ENCODE measurements at places on chromosomes 13 and 19.
A peak's percentile ranks its signal among the peaks of the same experiment; 100 is the strongest.

- DNase-seq: peak; percentile 25
Measured at GRCh38 chr13:111114362-111115060, 599 bp upstream of the ARHGEF7 start.

DNA sequence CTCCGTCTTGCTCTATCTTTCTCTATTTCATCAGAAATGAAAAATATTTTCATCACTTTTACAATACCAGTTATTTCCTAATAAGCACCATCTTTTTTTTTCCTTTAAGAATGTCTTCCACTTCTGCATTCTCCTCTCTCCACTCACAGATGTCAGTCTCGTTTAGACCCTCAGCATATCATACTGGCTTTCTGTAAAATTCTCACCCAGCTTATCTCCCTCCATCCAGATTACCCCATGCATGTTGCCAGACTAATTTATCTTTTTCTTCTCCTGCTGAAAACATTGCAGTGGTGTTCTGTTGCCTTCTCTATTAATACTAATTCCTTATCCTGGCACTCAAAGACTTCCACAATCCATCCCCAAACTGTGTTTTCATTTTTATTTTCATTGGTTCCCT, 513.8 kb upstream of the KLF12 start:
- no peak for DNase-seq

DNA sequence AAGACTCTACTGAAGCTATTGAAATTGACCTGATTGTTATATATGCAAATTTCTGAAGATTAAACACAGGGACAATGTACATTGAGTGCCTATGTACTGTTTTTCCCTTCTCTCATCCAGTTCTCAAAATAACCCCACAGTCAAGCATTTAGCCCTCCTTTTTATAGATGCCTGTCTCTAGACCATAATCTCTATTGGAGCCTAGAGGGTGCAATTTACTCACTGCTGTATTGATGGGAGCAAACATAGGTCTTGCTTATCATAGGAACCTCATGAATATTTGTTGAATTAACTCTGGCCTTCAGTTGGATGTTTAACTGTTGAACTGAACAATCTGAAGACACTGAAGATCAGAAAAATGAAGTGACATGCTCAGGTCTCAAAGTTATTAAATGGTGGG, 183.0 kb downstream of the RFC3 start:
- no peak for DNase-seq

GRCh38 chr13:60662595-60662994, 265.6 kb downstream of the TDRD3 start:
- DNase-seq: no peak

DNA sequence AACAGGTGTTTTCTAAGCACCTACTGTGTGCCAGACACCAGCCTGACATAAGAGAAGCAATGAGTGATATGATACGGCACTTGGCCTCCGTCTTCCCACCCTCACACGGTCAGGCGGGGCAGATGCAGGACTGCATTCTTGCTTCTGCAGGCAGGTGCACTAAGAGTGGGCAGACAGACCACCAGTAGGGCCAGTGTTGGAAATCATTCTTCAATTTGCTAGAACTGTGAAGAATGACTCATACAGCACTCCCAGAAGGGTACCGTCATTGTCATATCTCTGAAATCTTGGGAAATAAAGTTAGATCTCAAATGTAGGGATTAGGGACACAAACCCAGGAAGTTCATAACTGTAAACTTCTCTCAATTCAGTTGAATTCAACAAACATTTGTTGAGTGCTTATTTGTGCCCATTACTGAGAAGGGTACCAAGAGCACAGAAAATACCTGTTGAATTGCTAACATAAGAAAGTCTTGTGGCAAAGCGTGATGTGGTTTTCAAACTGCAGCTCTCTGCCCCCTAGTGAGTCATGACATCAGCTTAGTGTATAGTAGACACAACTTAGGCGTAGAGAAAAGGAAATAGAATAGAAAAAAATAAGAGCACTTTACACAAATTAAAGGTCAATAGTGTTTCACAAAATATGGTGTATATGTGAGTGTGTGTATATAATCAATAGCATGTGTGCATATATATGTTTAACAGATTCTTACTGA, 76.1 kb downstream of the TEX26 start:
- DNase-seq: no peak

GRCh38 chr13:91704398-91704797, 306.0 kb downstream of the GPC5 start:
- DNase-seq: no peak

DNA sequence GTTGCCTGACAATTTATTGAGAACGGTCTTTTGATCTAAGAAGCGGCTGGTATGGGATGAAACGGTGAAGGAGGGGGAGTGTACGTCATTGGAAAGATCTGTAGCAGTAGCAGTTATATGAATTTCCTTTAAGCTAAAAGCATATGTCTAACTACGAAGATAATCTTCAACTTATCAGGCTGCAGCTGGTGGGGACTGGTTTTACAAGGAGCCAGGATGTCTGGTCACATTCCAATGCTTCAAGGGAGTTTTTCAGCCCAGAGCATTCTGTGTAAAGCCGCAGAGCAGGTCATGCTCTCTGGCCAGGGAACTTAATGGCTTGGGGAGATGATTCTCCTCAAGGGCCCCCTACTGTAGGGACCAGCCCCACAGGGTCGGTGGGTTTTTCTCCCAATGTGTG, 29.2 kb downstream of the CLEC4M start:
- no peak for DNase-seq

GRCh38 chr19:54432144-54432738, 16.8 kb upstream of the LENG8 start:
- no peak for DNase-seq

DNA sequence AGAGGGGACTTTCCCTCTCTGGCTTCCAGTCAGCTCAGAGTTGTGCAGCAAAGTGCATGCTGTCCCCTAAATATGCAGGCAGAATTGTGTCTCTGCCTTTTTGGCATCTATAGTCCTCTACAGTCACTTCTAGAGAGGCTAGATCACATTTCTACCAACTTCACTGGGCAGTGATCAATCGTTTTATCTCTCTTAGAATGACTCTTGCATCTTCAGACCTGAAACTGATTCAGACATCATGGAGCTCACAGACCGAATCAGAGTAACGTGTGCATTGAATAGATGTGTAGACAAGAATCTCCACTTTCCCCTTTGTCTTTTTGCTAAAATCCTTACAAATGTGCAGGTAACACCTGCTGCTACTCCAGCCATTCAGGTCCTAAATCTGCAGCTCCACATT, 6.2 kb downstream of the ZNF253 start:
- no peak for DNase-seq

DNA sequence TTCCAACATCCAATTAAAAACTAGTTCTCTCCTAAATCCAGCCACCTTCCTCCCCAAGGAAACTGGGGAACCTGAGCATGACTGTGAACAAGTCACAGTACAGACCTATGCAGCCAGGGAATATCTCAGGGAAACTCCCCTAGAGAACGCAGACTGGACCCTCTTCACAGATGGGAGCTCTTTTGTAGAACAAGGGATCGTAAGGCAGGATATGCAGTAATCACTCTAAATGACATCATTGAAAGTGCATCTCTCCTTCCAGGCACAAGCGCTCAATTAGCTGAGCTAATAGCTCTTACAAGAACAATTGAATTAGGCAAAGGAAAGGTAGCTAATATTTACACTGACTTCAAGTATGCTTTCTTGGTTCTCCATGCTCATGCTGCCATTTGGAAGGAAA, 1331.7 kb downstream of the UQCRFS1 start:
- no peak for DNase-seq

GRCh38 chr19:40627486-40628279, 26.5 kb downstream of the LTBP4 start:
- DNase-seq: no peak

DNA sequence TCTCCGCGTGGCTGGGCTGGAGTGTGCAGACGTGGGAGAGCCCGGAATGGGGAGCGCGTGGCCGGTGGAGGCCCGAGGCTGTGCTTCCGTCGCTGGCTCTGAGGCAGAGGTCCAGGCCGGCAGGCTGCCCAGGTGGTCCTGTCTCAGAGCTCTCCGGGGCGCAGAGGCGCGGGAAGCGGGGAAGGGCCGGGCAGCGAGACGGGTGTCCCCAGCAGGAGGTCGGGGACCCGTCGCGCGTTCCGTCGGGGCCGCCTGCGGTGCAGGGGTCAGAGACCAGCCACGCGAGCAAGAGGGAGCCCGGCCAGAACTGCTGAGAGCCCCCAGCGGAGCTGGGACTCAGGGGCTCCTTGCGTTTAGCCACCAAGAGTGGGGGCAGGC, 1.3 kb upstream of the C1QTNF9 start:
- DNase-seq: no peak

DNA sequence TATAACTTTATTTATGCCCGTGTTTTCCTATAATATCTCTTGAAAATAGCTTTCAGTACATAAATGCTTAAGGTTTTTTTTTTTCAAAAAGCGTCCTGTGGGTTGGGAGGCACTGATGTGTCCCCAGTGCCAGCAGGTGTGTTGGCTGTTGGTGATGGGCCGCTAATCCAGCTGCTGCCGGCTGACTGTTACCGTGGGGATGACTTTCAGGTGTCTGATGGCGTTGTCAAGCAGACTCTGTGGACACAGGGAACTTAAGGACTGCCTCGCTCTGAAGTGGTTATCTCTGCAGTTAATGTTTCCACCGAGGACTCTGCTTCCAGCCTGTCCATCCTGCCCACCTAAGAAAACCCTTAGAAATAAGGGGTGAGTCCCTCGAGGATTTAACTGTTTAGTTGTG, 94.5 kb downstream of the ANKRD10 start:
- DNase-seq: no peak

GRCh38 chr13:44078806-44079376, 199.2 kb downstream of the LACC1 start:
- DNase-seq: no peak

DNA sequence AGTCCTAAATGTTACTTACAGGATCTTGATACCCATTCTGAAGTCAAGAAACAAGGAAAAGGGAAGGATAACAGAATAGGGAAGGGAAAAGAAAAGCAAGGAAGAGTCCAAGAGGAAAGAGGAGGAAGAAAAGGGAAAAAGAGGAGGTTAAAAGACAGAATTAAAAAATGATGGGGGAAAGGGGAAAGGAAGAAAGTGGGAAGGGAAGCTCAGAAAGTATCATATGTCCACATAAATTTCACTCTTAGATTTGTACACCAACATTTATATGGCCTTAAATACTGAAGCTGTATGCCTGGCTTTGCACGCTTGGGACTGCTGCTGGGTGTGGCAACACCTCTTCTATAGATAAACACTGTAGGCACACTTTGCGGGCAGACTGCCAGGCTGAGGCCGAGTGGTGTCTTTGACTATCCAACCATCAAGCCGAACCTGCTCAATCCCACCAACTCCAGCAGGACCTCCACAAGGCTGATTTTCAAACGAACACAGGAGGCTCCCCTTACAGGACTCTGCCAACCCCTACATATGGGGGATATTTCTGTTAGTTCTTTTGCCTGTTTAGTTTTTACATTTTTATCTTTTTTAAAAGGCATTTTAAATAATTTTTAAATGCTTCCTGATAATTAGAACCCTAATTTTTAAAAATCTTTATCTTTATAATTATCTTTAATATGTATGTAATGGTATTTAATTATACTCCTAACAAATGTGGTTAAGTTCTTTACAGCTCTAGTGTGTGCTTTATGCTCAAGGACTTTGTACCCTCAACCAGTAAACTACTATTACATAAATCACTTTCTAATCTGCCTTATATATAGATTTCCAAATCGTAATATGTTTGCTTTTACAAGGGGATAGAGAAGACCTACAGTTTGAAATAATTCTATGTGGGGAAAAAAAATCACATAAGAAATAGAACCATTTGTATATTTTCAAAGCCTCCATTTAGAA, 154.2 kb downstream of the DIAPH3 start:
- no peak for DNase-seq

- DNase-seq: no peak
Measured at GRCh38 chr13:40993987-40994386, 25.1 kb downstream of the ELF1 start.

- DNase-seq: no peak
Measured at GRCh38 chr13:34031610-34032009, 213.7 kb downstream of the RFC3 start.

DNA sequence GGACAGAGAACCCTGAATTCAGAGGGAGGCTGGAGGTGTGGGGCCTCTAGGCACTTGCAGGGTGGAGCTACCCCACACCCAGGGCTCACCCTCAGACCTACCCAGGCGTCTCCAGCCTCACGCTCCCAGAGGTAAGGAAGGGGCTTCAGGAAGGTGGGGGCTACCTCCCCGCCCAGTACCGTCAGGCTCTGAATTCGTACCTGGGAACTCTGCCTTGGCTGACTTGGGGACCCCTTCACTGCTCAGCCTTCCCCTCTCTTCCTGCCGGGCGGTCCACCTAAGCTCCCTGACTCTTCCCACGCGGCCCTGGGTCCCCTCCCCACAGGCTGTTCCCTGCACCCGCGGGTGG, 28.5 kb upstream of the PARP4 start:
- no peak for DNase-seq

DNA sequence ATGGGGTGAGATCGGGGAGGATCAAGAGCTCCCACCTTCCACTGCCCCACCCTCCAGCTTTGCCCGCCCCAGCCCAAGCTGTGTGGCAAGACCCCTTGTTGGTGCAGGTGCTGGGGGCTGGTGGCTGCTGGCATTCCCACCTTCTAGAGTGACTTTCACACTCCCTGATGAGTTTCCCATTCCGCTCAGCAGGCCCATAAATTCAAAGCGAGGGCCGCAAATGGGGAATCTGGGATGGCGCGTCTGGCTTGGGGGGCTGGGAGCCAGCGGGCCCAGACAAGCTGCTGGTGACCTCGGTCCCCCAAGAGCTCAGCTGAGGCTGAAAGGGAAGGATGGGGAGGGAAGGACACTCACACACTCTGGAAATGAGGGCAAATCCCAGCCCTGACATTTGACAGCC, 110.3 kb downstream of the GADD45B start:
- DNase-seq: no peak

GRCh38 chr13:20902438-20903163, at the start of gene XPO4:
Gene XPO4 (minus strand): TSS chr13:20902746. CDS start chr13:20902738, 8 bp downstream.
- DNase-seq: peak; percentile 83

GRCh38 chr13:25529425-25529824, 157.7 kb downstream of the ATP8A2 start:
- DNase-seq: no peak

- peak; percentile 74 for DNase-seq
Measured at GRCh38 chr19:42386974-42387707, 3.0 kb downstream of the CNFN start.

- no peak for DNase-seq
Measured at GRCh38 chr13:80473695-80474094, 132.8 kb upstream of the SPRY2 start.
